ENCODE measurements at places on chromosomes 6 and 20.
A peak's percentile ranks its signal among the peaks of the same experiment; 100 is the strongest.

DNA sequence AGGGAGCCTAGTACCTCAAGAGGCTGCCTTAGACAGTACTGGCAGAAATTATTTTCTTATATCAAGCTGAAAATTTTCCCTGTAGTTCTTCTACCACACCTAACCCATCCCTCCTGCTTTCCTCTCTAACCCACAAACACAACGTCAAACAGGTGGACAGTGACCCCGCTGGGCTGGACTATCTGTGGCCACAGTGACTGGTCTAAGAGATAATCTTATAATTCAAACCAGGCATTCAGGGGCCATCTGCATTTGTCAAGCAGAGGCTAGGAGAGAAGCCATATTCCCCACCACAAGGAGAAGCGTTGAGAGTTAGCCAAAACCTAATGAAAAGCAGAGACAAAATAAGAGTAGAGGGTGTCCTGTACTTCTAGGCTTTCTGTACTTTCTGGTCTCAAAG, 8.2 kb downstream of the HDDC2 start:
- H3K36me3 ChIP-seq = peaks cover 20% of the 10 kb centered on the region
- H3K27ac ChIP-seq = no peak overlapping the region
- peaks cover 25% of the 10 kb centered on the region for H3K4me1 ChIP-seq
- H3K27me3 ChIP-seq = no peaks in the 10 kb centered on the region
- no peak for DNase-seq

DNA sequence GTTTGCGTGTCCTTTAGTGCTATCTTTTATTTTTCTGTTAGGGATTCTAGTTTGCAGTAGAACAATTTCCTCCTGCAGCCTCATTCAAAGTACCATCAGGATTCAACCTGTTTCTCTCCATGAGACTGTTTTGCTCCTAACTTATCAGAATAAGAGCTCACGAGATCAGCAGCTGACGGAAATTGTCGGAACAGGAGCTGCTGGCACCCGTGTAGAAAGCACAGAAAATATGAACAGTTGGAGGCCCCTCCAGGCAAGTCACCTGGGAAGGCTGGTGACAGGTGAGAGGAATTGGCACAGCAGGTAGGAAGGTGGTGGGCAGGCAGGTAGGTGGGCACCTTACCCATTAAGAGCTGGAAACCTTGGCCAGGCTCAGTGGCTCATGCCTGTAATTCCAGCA, 368.6 kb downstream of the CDH26 start:
- H3K4me1 ChIP-seq = peaks cover 3% of the 10 kb centered on the region
- no peak for DNase-seq
- H3K27me3 ChIP-seq = no peaks in the 10 kb centered on the region
- H3K27ac ChIP-seq = no peak overlapping the region
- no peaks in the 10 kb centered on the region for H3K36me3 ChIP-seq

- no peak overlapping the region for H3K4me3 ChIP-seq
- H3K27ac ChIP-seq = no peak overlapping the region
- H3K27me3 ChIP-seq = peaks cover 1% of the 10 kb centered on the region
- no peaks in the 10 kb centered on the region for H3K36me3 ChIP-seq
- DNase-seq = no peak
Measured at GRCh38 chr6:128630213-128630612, 109.8 kb upstream of the PTPRK start.

- no peaks in the 10 kb centered on the region for H3K36me3 ChIP-seq
- no peak overlapping the region for H3K4me3 ChIP-seq
- no peaks in the 10 kb centered on the region for H3K27me3 ChIP-seq
- no peak for DNase-seq
Measured at GRCh38 chr6:168050225-168050880, 28.7 kb downstream of the FRMD1 start.

- peak overlapping the region; percentile 49 for H3K27ac ChIP-seq
- H3K36me3 ChIP-seq = peaks cover 8% of the 10 kb centered on the region
- no peak overlapping the region for H3K4me3 ChIP-seq
- no peaks in the 10 kb centered on the region for H3K27me3 ChIP-seq
Measured at GRCh38 chr6:143746202-143747119, 68.7 kb downstream of the PHACTR2 start.

DNA sequence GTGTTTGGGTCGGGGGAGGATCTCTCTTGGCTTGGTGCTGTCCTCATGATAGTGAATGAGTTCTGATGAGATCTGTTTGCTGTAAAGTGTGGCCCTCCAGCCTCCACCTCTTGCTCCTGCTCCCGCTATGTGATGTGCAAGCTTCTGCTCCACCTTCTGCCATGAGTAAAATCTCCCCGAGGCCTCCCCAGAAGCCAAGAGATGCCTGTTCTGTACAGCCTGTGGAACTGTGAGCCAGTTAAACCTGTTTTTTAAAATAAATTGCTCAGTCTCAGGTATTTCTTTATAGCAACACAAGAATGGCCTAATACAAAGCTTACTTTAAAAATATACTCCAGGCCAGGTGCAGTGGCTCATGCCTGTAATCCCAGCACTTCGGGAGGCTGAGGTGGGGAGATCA, 11.3 kb upstream of the CCNC start:
- no peak overlapping the region for H3K27ac ChIP-seq
- DNase-seq = no peak
- no peaks in the 10 kb centered on the region for H3K4me1 ChIP-seq
- no peak overlapping the region for H3K4me3 ChIP-seq
- peaks cover 14% of the 10 kb centered on the region for H3K27me3 ChIP-seq

- peaks cover 37% of the 10 kb centered on the region for H3K27me3 ChIP-seq
- H3K4me1 ChIP-seq = no peaks in the 10 kb centered on the region
- H3K4me3 ChIP-seq = no peak overlapping the region
Measured at GRCh38 chr6:106747139-106747538, 117.8 kb downstream of the QRSL1 start.

DNA sequence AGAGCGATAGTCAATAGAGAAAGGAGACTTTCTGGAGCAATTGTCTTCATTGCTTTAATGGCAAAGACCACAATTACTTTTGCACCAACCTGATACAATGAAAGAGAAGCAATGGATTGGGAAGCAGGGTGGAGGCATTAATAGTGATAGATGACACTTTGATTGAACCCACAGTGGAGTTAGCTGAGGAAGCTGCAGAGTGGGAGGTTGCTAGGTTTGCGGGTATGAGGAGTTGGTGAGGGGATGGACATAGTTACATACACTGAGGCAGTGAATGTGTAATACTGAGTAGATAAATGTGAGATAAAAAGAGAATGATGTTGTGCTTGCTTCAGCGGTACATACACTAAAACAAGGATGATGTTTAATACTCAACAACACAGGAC, 91.9 kb downstream of the AKAP7 start:
- no peak overlapping the region for H3K27ac ChIP-seq
- no peak for DNase-seq
- peaks cover 2% of the 10 kb centered on the region for H3K36me3 ChIP-seq
- no peak overlapping the region for H3K4me3 ChIP-seq
- no peaks in the 10 kb centered on the region for H3K27me3 ChIP-seq

DNA sequence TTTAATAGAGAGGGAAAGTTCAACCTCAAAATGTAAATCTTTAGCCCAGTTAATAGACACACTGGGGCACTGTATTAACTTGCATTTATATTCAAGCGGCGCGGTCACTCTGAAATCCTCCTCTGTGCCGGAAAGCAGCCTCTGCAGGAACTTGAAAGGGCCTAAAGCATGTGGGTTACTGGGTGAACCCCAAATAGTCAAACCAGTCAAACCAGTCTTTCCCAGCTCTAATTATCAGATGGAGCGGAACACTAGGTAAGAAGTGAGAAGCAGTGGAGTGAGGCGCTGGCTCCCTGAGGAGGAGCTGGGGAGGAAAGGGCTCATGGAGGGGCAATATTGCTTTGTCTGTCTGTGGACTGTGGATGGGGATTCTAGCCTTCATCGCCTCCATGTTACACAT, 531.3 kb downstream of the QKI start:
- H3K36me3 ChIP-seq = no peaks in the 10 kb centered on the region

DNA sequence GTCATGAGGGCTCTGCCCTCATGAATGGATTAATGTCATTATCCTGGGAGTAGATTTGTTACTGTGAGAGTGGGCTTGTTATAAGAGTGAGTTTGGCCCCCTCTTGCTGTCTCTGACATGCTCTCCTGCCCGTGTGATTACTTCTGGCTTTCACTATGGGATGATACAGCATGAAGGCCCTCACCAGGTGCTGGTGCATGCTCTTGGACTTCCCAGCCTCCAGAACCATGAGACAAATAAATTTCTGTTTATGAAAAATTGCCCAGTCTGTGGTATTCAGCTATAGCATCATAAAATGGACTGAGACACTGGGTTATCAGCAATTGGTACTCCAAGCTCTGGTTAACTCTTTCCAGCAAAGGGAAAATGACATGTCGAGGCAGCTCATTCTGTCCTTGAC, 76.2 kb upstream of the MAP3K7 start:
- H3K27me3 ChIP-seq = peaks cover 28% of the 10 kb centered on the region
- no peaks in the 10 kb centered on the region for H3K36me3 ChIP-seq
- H3K4me3 ChIP-seq = no peak overlapping the region
- no peaks in the 10 kb centered on the region for H3K4me1 ChIP-seq
- no peak overlapping the region for H3K27ac ChIP-seq
- DNase-seq = no peak

DNA sequence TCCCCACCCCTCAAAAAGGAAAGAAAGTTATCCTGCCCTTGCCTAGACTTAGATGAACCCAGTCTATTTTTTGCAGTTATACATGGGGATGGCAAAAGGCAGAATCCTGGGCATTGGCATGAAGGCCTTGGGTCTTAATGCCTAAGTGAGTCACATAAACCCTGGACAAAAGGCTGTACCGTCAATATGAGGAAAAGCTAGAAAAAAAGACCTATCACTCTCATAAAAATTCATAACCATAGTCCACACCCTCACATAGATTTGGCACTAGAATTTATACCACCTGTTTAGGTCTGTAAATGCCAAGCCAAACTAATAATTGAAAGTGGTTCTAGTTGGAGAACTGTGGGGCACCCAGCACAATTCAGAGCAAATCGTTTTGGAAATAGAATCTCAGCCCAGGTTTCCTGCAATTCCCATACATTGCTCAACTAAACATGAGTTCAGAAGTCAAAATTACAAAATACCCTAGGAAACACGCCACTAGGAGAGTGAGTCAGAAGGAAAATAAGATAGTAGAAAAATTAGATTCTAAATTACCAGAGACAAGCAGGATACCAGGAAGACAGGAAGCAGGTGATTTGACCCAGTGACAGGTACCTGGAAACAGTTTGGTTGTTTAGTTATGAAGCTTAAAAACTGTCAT, 70.4 kb upstream of the FUCA2 start:
- H3K27me3 ChIP-seq = no peaks in the 10 kb centered on the region
- DNase-seq = no peak
- H3K27ac ChIP-seq = no peak overlapping the region
- peaks cover 41% of the 10 kb centered on the region for H3K4me1 ChIP-seq

- H3K36me3 ChIP-seq = no peaks in the 10 kb centered on the region
- peaks cover 11% of the 10 kb centered on the region for H3K4me1 ChIP-seq
Measured at GRCh38 chr6:5537967-5538366, 276.7 kb downstream of the FARS2 start.

- peaks cover 18% of the 10 kb centered on the region for H3K27me3 ChIP-seq
- no peak overlapping the region for H3K27ac ChIP-seq
- DNase-seq = no peak
Measured at GRCh38 chr20:58169450-58169849, 59.0 kb downstream of the ANKRD60 start.

- no peak for DNase-seq
- H3K27ac ChIP-seq = no peak overlapping the region
- H3K27me3 ChIP-seq = peaks cover 50% of the 10 kb centered on the region
- H3K4me3 ChIP-seq = no peak overlapping the region
Measured at GRCh38 chr6:70221025-70221714, 81.7 kb downstream of the COL9A1 start.

DNA sequence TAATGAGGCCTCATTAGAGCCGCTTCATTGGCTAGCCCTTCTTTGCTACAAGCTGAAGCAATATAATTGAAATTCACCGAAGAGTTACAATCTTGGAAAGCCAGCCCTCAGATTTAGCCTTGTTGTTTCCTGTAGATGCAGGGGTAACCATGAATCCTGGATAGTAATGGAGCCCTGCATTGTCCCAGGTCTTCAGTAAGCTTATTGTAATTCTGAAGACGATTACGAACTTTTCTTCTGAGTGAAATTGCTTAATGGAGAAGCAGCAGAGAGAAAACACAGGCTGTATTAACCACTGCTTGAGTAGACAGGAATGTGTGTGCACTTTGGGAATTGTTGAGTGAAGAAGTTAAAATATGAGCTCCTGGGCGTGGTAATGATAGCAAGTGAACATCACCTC, 26.3 kb upstream of the NAA20 start:
- H3K4me3 ChIP-seq = no peak overlapping the region
- peaks cover 26% of the 10 kb centered on the region for H3K27me3 ChIP-seq
- H3K4me1 ChIP-seq = peaks cover 2% of the 10 kb centered on the region
- H3K36me3 ChIP-seq = peaks cover 2% of the 10 kb centered on the region
- no peak overlapping the region for H3K27ac ChIP-seq

- H3K4me3 ChIP-seq = no peak overlapping the region
- no peak overlapping the region for H3K27ac ChIP-seq
- no peaks in the 10 kb centered on the region for H3K4me1 ChIP-seq
- H3K36me3 ChIP-seq = peaks cover 2% of the 10 kb centered on the region
Measured at GRCh38 chr6:104312851-104313250, 546.9 kb downstream of the HACE1 start.

Measured in T-helper 17 cell (primary cell).